Esophagus squamous epithelium (tissue), 5 donors: ENCODE measurements at places on chromosomes 6 and 20.

DNA sequence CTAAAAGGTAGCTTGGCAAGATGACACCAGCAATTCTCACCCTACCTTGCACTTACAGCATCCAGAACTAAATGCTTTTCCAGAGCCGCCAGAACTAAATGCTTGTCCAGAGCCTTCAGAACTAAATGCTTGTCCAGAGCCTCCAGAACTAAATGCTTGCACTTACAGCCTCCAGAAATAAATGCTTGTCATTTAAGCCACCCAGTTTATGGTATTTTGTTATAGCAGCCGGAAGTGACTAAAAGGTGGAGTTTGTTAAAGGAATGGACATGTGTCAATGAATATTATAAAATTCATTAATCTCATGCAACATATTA, 133.5 kb downstream of the GPX5 start:
- DNase-seq = no peak

DNA sequence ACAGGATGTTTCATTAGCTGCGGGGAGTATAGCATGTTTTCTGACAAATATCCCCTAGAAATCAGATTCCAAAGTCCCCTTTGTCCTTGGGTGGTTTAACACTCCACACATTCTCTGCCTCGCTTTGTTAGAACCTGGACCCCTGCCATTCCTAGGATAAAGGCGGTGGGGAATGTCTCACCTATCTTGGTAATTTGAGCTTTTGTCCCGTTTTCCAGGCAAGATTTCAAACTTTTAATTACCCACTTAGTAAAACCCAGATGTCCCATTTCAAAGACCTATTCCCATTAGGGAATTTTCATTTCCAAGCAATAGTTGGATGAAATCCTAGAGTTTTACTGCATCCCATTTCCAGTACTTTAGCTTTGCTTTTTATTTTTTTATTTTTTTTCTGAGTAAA, 501.0 kb upstream of the MAP3K7 start:
- no peak for DNase-seq

DNA sequence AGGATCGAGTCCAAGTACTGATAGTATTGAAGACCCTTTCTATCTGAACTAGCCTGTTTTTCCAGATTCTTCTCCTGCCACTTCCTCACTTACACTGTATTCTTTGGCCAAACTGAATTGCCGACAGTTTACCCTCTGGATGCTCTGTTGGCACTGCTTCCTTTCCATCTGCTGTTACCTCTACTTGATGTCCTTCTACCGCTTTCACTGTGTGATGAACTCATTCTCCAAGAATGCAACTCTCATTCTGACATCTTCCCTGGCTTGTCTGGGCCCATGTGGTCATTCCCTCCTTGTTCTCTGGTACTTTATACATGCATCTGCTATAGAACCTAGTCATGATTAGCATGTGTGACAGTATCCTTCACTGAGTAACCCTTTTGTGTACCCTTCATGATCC, 16.3 kb downstream of the RPRD1B start:
- no peak for DNase-seq

DNA sequence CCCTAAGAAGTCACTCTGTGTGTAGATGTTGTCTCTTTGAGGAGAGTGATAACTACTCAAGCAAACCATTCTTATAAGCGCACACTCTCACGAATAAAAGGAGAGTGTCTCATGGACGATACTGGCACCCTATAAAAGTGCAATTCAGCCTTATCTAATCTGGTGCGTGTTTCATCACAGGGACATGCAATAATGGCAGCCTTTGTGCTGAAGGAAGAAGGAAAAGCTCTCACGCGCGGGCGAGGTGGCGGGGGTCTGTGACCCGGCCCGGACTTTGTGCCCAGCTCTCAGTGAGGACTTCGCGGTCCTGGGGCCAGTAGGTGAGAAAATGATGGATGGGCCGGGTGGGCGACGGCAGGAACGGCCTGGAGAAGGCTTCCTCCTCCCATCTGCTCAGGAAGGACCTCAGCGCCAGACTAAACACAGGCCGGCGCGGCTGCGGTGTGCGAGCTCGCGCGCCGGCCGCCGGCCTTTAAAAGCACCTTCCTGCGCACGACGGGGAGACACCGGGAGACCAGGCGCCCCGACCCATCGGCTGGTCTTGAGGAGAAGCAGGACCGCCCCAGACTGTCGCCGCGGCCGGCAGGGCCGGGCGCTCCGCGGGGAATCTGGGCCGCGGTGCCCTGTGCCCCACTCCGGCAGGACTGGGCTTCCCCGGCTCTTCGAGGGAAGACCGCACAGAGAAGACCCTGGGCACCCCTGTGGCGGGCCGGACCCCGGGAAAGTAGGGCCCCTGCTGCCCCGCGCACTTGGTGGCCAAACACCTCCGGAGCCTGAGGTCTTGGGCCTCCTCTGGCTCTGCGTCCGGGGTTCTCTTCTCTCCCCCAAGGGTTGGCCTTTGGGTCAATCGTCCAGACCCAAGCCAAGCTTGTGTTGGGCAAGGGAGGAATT, 8.3 kb upstream of the FOXC1 start:
- DNase-seq = no peak

GRCh38 chr6:40419946-40420728, 167.0 kb downstream of the LRFN2 start:
- no peak for DNase-seq

DNA sequence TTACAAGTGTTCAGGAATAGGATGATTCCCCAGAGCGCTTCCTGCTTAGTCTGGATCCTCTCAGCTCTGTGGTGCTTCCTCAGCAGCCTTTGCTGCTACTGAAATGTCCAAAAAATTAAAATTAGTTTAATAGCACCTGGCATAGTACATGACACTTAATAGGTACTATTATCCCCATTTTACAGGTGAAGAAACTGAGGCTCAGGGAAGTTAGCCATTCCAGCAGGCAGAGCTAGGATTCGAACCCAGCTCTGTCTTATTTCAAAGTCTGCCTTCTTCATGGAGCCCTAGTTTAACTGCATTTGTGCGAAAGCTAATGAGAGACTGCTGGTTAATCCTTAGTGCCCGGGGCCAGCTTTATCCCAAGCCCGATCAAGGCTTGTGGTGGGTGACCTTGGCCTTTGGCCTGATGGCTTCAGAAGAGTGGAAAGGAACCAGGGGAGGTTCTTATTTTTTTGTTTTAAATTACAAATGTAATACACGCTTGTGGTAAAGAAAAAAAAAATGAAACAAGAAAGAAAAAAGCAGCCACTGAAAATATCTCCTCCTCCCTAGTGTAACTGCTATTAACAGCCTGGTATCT, 30.1 kb downstream of the TOX2 start:
- DNase-seq = no peak

GRCh38 chr6:65786815-65787214, 79.8 kb upstream of the EYS start:
- DNase-seq = no peak
